Fibroblast of the aortic adventitia (primary cell): ENCODE measurements at places on chromosomes 12 and 14. TPM values are rescaled to one million over a fixed set of nuclear protein-coding genes. Genes with fewer than 3 reads are reported as not detected.

Gene SERPINA3
- total RNA-seq = 5.3 and 13.6 TPM in 2 replicates

Gene KLRC3
- not detected in 2 replicates for total RNA-seq

Gene B4GALNT1
- 1.7 and 6.9 TPM in 2 replicates for total RNA-seq

Gene LRP1-AS
- total RNA-seq = not detected in 2 replicates

Gene MANSC1
- 2.1 and 10.9 TPM in 2 replicates for total RNA-seq

Gene KRT73
- total RNA-seq = not detected in 2 replicates

Gene AMN
- total RNA-seq = not detected in 2 replicates

Gene SRSF5
- total RNA-seq = 101 and 618 TPM in 2 replicates

Gene TMCC3
- 0.65 and 0.72 TPM in 2 replicates for total RNA-seq

Gene LETMD1
- total RNA-seq = 30.5 and 40.6 TPM in 2 replicates

Gene C12orf50
- not detected in 2 replicates for total RNA-seq

Gene CCDC60
- not detected in 2 replicates for total RNA-seq

Gene POLR3B
- total RNA-seq = 11.1 and 18.5 TPM in 2 replicates

Gene KCNC2
- not detected in 2 replicates for total RNA-seq

Gene TPH2
- total RNA-seq = not detected in 2 replicates

Gene NR1H4
- total RNA-seq = not detected in 2 replicates

Gene PTPN6
- not detected in 2 replicates for total RNA-seq

Gene ITGB7
- total RNA-seq = 0.54 TPM in 1 of 2 replicates, not detected in the other

Gene FOXA1
- not detected in 2 replicates for total RNA-seq

Gene DEPDC4
- 2.1 and 5.9 TPM in 2 replicates for total RNA-seq

Gene ZNF605
- 14.6 and 18.3 TPM in 2 replicates for total RNA-seq

Gene SOS2
- total RNA-seq = 22.3 and 33.2 TPM in 2 replicates
